ENCODE measurements at places on chromosomes 7 and 10. TPM values are rescaled to one million over a fixed set of nuclear protein-coding genes. Genes with fewer than 3 reads are reported as not detected.

The GNB2 gene
- total RNA-seq, result 63.1 TPM

The RINT1 gene
- total RNA-seq, result 27.5 TPM

The OR6B1 gene
- total RNA-seq, result not detected

The AGMO gene
- total RNA-seq, result 0.32 TPM

The CYP26C1 gene
- total RNA-seq, result 0.26 TPM

The FGL2 gene
- total RNA-seq, result 3.5 TPM

The CPA5 gene
- 0.13 TPM for total RNA-seq

The C10orf143 gene
- total RNA-seq, result 2.5 TPM

The LHFPL3 gene
- total RNA-seq, result not detected

The SSBP1 gene
- 121 TPM for total RNA-seq

The DNAJC12 gene
- total RNA-seq, result 1.4 TPM

The C10orf90 gene
- total RNA-seq, result 3.9 TPM

The SORCS3 gene
- not detected for total RNA-seq

Data from articular chondrocyte of knee joint (primary cell).